Activated naive CD4-positive, alpha-beta T cell treated with anti-CD3 and anti-CD28 coated beads, Interleukin-2, amount 50 U/mL, for 72 hours (primary cell): ENCODE measurements at places on chromosomes 16 and 17. TPM values are rescaled to one million over a fixed set of nuclear protein-coding genes. Genes with fewer than 3 reads are reported as not detected.
A peak's percentile ranks its signal among the peaks of the same experiment; 100 is the strongest.

DNA sequence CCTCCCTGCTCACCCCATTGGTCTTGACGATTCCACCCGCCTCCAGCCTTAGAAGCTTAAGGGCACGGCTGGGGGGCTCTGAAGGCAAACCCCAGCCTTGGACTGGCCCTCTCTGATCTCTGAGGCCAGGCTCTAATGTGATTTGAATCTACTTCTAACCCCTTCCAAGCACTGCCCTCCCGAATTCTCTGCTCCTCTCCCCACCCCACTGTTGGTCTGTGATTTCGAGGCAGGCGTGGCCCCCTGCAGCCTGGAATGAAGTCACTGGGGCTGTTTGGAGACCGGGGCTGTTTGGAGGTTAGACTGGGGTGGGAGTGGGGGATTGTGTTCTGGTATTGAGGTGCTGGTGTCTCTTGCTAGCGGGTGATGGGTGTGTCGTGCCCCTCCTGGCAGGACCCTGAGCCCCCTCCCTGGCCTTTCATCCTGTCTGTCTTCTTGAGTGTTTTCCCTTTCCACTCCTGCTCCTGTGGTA lies 2.2 kb downstream of the GRB7 start:
- DNase-seq, result no peak

- DNase-seq, result no peak
Measured at GRCh38 chr17:42227849-42228700, 33.8 kb upstream of the GHDC start.

DNA sequence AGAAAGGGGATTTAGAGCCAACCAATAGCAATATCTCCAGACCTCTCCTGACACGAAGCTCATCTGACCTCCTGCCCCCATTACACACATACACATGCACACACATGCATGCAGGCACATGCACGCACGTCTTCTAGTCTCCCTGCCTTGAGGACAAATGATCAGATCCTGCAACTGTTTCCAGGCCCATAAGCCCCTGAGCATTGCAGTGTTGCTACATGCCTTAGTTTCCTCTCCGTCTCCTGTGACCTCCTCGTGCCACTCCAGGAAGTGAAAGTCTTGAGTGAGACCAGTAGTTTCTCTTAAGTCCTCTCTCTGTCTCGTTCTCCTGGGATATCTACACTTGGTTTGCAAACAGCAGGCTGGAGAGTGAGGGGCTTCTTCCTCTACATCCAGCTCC lies 8.2 kb downstream of the CIITA start:
- no peak for DNase-seq

GRCh38 chr16:48611329-48612137 lies 1.6 kb upstream of the N4BP1 start:
- peak; percentile 66 for DNase-seq

DNA sequence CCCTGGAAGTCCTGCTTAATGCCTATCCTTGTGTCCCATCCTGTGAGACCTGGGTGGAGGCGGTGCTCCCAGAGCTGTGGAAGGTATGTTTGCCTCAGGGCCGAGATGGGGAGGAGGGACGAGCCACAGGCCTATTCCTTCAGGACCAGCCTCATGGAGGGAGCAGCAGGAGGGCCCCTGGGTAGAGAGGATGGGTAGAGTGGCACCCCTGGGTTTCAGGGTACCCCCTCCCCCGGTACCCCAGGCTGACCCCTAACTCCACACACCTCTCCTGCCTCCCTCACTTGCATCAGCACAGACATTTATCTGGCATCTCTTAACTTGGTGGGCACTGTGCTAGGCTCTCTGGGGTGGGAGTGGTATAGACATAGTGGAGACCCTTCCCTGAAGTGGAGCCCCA lies 7.1 kb downstream of the ASB16 start:
- DNase-seq, result no peak

DNA sequence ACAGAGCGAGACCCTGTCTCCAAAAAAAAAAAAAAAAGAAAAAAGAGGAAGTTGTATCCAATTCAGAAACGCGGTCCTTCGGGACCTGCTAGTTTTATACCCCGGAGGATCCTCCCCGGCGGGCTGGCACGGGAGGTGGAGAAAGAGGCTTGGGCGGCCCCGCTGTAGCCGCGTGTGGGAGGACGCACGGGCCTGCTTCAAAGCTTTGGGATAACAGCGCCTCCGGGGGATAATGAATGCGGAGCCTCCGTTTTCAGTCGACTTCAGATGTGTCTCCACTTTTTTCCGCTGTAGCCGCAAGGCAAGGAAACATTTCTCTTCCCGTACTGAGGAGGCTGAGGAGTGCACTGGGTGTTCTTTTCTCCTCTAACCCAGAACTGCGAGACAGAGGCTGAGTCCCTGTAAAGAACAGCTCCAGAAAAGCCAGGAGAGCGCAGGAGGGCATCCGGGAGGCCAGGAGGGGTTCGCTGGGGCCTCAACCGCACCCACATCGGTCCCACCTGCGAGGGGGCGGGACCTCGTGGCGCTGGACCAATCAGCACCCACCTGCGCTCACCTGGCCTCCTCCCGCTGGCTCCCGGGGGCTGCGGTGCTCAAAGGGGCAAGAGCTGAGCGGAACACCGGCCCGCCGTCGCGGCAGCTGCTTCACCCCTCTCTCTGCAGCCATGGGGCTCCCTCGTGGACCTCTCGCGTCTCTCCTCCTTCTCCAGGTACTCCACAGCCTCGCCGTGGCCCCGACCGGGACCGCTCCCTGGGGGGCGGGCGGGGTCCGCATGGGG lies at the start of gene CDH3:
Gene CDH3 (plus strand): TSS at position 596 of the 779 bp plus-strand sequence. CDS start 70 bp downstream, at position 666.
- DNase-seq, result peak; percentile 30

DNA sequence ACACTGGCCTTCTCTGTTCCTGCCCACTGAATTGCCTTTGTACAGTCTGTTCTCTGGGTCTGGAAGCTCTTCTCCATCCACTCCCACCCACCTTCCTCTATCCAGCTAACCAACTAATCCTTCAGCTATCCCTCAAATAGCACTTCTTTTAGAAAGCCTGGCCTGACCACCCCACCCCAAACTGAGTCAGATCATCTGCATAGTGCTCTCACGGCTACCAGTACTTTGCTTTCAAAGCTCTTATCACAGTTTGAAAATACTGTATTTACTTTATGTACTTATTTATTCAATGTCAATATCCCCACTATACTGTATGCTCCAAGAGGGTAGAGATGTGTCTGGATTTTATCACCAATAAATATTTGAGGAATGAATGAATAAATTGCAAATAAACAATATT lies 4.5 kb upstream of the CLDN7 start:
- no peak for DNase-seq

DNA sequence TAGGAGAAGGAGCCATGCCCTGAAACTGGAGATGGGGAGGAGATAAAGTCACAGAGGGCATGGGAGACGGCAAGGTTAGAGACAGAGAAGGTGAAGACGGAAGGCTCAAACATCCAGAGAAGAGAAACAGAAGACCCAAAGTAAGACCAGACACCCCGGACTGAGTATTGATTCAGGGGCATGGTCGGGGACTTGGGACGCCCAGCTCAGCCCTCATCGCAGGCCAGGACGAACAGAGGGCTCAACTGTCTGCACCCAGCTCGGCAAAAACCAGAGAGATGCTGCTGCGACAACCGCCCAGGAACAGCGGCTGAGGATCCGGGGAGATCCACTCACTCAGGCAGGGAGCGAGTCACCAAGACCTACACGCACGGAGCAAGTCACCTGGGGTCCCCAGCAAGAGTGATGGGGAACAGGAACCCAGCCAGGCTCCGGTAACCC lies 999 bp downstream of the XYLT1 start:
- DNase-seq, result no peak

- DNase-seq, result no peak
Measured at GRCh38 chr16:88634994-88635670, 3.2 kb upstream of the IL17C start.

ZNF385C gene
- 0.82 TPM for total RNA-seq

SDR42E1 gene
- 0.07 TPM for total RNA-seq

KRTAP1-1 gene
- total RNA-seq, result not detected

CD68 gene
- 7.6 TPM for total RNA-seq

BAIAP2 gene
- 13.2 TPM for total RNA-seq
